ENCODE measurements at places on chromosomes 16 and 17. TPM values are rescaled to one million over a fixed set of nuclear protein-coding genes. Genes with fewer than 3 reads are reported as not detected.

HOXB3 gene
- total RNA-seq = 79.5 TPM

LRRC36 gene
- 4.9 TPM for total RNA-seq

CCL15 gene
- total RNA-seq = 1.2 TPM

GJD3 gene
- total RNA-seq = 0.88 TPM

ZG16 gene
- not detected for total RNA-seq

SNX20 gene
- 2.2 TPM for total RNA-seq

GNAO1 gene
- 4.1 TPM for total RNA-seq

AGRP gene
- total RNA-seq = 0.47 TPM

PRSS33 gene
- 1.2 TPM for total RNA-seq

PEX12 gene
- 5.0 TPM for total RNA-seq

POLDIP2 gene
- 68.8 TPM for total RNA-seq

TCF25 gene
- 141 TPM for total RNA-seq

TMED6 gene
- 1.9 TPM for total RNA-seq

MLYCD gene
- 6.4 TPM for total RNA-seq

SDR42E2 gene
- total RNA-seq = 0.18 TPM

EVI2B gene
- total RNA-seq = 3.3 TPM

C1QL1 gene
- 1.1 TPM for total RNA-seq

FOXC2 gene
- 18.6 TPM for total RNA-seq

CCDC78 gene
- total RNA-seq = 0.93 TPM

IRX3 gene
- 18.9 TPM for total RNA-seq

CARD14 gene
- total RNA-seq = 0.82 TPM

Measured in metanephros (tissue), 2 donors.